Activated CD8-positive, alpha-beta memory T cell treated with anti-CD3 and anti-CD28 coated beads for 1 hour (primary cell): ENCODE measurements at places on chromosomes 4 and X.
A peak's percentile ranks its signal among the peaks of the same experiment; 100 is the strongest.

DNA sequence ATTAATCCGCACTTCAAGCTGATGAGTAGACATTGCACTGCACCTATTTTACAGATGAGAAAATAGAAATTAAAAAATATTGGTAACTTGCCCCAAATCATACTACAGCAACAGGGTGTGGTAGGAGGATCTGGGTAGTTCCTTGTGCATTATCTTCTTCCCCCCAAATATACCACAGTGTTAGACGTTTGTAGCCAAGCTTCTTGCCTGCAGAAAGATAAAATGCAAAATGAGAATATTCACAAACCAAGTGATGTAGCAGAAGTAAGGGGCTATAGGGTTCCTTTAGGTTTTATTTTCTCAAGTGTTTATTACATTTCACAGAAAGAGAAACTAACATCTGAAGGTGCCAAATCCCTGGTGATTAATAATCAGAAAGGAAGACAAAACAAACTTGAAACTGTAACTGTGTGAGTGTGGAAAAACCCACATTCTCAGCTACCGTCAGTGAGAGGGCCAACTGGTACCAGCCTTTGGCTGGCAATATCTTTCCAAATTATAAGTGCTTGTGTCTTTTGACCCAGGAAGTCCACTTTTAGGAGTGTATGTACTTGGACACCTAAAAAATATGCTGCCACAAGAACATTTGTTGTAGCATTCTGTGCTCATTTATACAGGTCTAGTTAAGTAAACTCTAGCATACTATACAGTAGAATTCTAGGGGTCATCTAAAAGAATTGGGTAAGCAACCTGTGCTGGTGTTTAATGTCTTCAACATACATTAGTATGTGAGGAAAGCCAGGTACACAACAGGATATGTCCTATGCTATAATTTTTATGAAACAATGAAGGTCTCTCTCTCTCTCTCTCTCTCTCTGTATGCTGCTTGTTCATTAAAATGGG, 6.7 kb upstream of the CD38 start:
- DNase-seq: no peak

- DNase-seq: no peak
Measured at GRCh38 chr4:74042681-74043080, 4.2 kb upstream of the CXCL3 start.

DNA sequence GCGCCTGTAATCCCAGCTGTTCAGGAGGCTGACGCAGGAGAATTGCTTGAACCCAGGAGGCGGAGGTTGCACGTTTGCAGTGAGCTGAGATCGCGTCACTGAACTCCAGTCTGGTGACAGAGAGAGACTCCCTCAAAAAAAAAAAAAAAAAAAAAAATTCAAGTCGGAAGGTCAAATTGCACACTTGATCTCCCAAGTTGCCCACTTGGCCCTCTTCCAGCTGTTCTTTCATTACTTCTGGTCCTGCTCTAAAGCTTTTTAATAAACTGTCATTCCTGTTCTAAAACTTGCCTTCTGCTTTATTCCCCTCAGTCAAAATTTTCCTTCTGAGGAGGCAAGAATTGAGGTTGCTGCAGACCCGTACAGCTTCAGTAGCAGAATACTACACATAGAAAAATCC, 2358.0 kb downstream of the ARAP2 start:
- DNase-seq: no peak

DNA sequence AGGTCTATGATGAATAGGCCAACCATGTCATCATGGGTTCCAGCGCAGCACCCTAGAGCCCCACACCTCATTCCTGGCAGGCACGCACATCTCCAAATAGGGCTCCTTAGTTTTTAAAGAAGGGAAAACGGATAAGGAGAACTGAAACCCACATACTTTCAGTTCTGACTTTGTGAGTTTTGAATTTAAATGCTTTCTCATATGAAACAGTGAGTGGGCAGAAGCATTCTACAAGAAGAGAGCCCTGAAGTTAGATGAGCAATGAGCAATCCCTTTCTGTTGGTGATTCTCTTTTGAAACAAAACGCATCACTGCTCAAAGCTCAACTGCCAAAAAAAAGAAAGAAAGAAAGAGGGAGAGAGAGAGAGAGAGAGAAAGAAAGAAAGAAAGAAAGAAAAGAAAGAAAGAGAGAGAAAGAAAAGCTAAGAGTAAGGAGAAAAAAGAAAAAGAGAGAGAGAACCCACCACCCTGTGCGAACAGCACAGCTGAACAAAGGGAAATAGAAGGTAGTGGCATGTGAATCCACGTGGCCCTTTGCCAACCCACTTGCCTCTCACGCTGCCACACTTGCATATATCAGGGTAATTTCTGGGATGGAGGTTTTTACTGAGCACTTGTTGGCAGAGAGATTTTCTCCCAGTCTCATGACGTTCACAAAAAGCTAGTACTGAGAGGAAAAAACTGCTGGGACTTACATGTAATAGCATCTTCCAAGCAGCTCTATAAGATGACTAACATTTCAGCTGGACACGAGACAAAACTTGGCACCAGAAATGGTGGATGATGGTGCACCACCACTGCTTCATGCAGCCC, 31.0 kb downstream of the TMSB4X start:
- DNase-seq: no peak

GRCh38 chrX:666762-667720, 36.5 kb downstream of the SHOX start:
- DNase-seq: no peak

DNA sequence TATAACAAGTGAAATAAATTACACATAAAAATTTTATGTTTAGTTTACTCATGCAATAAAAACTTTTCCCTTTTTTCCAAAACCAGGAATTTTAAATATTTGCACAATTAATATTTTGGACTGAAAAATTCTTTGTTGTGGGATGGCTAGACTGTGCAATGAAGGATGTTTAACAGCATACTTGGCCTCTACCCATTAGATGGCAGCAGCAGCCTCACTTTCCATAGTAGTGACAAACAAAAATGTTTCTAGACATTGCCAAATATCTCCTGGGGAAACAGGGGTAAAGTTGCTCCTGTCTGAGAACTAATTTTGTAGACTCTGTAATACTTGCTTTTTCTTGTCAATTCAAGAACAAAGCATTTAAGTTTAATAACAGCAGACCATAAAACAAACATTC, 49.8 kb downstream of the SCLT1 start:
- no peak for DNase-seq

DNA sequence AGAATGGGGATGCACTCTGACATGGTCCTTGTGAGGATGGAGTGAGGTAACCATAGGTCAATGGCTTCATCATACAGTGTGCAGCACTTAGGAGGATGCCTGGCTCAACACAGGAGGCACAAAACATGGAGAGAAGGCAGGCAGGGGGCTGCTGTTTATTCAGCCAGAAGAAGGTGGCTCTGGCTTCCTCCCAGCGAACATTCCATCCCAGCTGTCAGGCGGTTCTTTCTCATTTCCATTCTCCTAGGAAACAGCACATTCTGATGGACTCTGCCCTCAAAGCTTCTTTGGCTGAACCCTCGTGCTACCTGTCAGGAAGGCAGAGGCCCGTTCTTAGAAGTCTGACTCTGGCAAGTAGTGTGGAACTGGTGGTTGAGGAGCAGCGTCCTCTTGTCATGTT, 18.6 kb downstream of the STK32B start:
- no peak for DNase-seq

DNA sequence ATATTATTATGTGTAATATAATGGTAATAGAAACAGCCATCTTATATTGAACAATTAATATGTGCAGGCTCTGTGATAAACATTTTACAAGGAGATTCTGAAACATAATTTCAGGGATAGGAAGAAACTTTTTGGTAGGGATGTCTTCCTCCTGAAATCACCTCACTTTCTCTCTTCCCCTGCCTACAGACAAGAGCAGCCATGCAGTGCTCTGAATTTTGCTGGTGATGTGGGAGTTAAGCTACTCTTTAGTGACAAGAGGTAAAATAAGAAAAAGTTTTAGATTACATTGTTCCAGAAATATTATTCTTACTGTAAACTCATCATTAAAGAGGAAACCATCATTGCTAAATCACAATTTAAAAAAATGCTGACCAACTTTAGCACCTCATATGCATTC, 36.1 kb downstream of the LARP7 start:
- no peak for DNase-seq

DNA sequence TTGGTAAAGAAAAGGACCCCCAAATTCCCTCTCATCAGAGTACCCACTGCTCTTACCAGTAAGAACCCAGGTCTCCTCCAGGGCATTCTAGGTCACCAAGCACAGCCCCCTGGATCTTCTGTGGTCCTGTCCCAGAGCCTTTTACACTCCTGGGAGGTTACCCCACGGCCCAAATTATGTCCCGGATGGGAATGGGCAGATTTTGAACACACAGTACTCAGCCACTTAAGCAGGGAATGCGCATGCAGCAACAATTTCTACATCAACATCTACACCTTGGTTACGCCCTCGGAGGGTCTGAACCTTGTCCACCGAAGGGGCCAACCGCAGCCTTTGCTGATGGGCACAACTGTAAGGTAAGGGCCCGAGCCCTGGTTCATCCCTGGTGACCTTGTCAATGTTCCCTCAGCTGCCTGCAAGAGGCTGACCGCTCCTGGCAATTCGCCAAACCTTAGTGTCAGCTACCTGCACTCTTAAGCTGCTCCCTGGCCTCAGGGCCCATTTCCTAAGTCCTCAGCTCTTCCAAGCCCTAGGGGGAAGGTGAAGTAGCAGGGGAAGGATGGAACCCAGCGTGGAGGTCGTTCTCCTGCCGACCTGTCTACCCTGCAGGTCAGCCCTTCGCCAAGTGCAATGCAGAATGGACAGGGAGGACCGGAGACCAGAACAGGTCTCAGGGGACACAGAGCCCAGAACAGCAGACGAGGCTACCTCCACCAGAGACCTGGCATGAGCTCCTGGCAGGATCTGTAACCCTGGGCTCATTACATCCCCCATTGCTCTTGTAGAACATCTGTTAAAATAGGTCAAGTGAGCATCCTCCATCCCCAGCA, 5.9 kb downstream of the TIMP1 start:
- no peak for DNase-seq

- DNase-seq: no peak
Measured at GRCh38 chr4:153222707-153223426, 18.6 kb downstream of the TRIM2 start.

- DNase-seq: no peak
Measured at GRCh38 chr4:105215609-105216313, 69.1 kb downstream of the TET2 start.

DNA sequence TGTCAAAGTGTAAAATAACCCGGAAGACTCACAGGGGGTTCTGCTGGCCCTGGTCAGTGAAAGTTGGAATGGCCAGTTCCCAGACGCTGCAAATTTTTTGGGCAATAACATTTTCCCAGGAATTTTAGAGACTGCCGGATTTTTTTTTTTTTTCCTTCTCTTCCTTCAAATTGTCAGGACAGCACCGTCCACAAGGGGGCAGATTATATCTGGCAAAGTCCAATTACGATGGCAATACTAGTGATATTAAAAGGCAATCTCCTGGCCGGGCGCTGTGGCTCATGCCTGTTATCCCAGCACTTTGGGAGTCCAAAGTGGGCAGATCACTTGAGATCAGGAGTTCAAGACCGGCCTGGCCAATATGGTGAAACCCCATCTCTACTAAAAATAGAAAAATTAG, 20.5 kb downstream of the SLC25A5 start:
- peak; percentile 8 for DNase-seq

DNA sequence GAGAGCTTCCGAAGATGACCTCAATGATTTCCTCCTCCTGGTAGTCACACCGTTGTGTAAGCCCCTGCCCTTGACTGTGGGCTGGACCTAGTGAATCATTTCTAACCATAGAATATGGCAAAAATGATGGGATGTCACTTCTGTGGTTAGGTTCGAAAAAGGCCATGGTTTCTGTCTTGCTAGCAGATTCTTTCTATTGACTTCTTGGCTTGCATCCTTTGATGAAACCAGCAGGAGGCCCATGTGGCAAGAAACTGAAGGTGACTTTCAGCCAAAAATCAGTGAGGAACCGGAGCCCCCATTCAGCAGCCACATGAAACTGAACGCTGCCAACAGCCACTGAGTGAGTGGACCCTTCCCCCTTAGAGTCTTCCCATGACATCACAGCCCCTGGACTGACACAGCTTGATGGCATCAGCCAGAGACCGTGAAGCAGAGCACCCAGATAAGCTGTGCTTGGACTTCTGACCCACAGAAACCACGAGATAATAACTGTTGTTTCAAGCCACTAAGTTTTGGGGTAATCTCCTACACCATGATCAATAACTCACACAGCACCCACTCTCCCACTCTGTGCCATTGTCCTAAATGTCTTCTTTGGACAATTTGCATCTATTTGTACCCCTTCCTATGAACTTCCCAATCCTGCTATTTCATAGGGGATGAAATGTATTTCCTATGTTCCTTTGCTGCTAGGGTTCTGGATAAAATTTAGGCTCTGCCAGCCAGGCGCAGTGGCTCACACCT, 148.0 kb upstream of the STX18 start:
- DNase-seq: no peak

DNA sequence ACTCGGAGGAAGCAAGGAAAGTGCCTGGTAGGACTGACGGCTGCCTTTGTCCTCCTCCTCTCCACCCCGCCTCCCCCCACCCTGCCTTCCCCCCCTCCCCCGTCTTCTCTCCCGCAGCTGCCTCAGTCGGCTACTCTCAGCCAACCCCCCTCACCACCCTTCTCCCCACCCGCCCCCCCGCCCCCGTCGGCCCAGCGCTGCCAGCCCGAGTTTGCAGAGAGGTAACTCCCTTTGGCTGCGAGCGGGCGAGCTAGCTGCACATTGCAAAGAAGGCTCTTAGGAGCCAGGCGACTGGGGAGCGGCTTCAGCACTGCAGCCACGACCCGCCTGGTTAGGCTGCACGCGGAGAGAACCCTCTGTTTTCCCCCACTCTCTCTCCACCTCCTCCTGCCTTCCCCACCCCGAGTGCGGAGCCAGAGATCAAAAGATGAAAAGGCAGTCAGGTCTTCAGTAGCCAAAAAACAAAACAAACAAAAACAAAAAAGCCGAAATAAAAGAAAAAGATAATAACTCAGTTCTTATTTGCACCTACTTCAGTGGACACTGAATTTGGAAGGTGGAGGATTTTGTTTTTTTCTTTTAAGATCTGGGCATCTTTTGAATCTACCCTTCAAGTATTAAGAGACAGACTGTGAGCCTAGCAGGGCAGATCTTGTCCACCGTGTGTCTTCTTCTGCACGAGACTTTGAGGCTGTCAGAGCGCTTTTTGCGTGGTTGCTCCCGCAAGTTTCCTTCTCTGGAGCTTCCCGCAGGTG, 637 bp downstream of the AR start:
- no peak for DNase-seq

GRCh38 chr4:53130896-53131561, 234.8 kb downstream of the SCFD2 start:
- no peak for DNase-seq

GRCh38 chr4:98784947-98785706, 126.7 kb upstream of the TSPAN5 start:
- DNase-seq: no peak
